CD4-positive, alpha-beta T cell (primary cell): ENCODE measurements at places on chromosomes 1 and 21. TPM values are rescaled to one million over a fixed set of nuclear protein-coding genes. Genes with fewer than 3 reads are reported as not detected.

ITLN2 gene
- not detected for total RNA-seq

DNA sequence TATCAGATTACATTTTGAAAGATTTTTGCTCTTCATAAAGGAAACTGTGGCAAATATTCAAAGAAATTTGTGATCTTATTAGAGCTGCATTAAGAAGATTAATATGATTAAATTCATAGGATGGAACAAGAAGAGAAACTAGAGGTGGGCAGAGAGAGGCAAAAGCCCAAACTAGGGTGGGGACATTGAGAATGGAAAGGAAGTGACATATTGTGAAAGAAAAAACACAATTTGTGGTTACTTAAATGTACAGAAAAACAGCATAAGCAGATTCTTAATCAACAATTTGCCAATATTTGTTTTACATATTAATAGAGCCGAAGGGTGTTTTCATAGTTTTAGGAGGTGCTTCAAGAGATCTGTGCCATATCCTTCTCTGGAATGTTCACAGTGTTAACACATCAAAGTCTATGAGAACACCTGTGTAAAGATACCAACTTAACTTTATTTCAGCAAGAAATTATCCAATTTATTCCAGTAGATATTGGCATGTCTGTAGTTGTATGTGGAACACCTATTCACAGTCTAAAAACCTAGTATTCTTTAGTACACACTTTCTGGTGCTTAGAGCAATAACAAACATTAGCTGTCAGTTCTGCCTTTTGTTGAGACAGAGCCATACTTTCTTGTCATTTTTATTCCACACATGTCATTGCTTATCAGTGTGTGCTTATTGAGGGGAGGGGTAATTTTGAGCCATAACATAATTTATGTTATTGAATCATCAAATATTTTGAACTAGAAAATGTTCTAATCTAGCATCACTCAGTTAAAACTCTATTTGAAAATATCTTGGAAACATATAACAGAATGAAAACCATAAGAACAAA is 401.5 kb downstream of the PTPRC start:
- no peak for DNase-seq

SLC1A7 gene
- total RNA-seq, result not detected

GRCh38 chr1:207186503-207186902 is 82.5 kb downstream of the C4BPA start:
- DNase-seq, result no peak

DNA sequence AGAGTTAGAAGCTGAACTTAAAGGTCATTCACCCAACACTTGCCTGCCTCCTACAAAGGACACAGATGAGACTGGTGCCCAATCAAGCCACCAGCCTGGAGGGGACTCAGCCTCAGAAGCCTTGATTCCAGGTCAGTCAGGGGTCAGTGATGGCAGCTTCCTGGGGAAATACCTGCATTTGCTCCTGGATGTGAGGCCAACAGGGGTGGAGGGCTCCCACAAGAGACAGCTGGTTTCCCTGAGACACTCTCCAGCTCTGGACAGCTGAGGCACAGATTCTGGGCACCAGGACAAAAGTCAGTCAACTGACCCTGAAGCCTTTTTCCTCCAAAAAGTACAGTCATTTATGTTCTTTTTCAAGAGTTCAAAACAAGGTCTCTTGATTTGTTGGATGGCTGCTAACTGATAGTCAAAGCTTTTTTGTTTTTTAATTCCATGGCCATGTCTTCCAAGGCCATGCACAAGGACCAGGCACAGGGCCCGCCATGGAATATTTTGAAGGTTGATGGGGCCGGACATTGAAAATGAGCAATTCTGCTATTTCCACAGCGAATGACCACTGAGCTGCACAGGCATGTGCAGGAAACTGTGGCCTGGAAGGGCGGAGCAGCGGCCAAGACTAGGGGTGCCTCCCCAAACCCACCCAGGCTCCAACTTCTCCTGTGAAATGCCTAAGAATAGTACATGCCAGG is 1.8 kb downstream of the C2CD2 start:
- no peak for DNase-seq

GRCh38 chr1:231839999-231840398 is 213.4 kb downstream of the DISC1 start:
- no peak for DNase-seq

THEM5 gene
- total RNA-seq, result not detected

RAB7B gene
- 0.08 TPM for total RNA-seq

GRCh38 chr21:37219761-37220432 is 47.2 kb downstream of the VPS26C start:
- DNase-seq, result peak; percentile 61

- no peak for DNase-seq
Observed at GRCh38 chr1:18725231-18725895, 94.7 kb downstream of the PAX7 start.

- DNase-seq, result no peak
Observed at GRCh38 chr1:65179148-65179547, 31.1 kb downstream of the AK4 start.

DNA sequence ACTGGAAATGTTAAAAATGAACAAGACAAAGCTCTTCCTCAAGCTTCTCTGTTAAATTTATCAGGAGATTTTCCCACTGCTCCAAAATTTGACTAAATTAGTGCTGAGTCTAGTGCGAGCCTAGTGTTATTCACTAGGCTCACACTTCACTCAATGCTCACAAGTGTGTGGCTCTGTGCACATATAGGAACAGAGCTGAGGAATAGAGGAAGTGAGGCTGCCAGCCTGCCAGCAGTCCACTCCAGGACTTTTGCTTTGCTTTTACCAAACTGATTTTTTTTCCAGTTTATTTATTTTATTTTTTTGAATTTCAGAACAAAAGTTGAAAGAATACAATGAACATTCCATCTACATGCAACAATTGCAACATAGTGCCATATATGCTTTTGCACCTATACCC is 87.2 kb downstream of the VAV3 start:
- DNase-seq, result no peak

DNA sequence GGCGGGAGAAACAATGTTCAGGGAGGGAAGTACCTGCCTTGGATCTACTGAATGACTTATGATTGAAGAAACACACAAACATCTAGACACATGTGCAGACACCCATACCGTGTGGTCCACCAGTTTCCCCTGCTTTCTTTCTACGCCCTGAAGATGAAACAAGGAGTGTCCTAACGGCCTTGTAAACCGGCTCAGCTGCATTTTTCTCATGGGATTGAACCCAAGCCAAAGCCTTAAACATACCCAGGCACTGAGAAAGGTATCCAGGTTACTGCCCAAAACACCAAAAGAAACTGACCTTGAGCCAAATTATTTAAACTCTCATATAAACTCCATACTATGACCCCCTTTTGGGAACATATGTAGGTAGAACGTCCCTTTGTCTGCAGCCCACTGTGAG is 630.0 kb upstream of the RGS18 start:
- no peak for DNase-seq

AQP10 gene
- not detected for total RNA-seq

DNASE2B gene
- total RNA-seq, result not detected

- DNase-seq, result no peak
Observed at GRCh38 chr21:45579383-45580180, 37.3 kb upstream of the SLC19A1 start.

GRCh38 chr1:93107395-93107794 is 28.3 kb downstream of the MTF2 start:
- no peak for DNase-seq

DNA sequence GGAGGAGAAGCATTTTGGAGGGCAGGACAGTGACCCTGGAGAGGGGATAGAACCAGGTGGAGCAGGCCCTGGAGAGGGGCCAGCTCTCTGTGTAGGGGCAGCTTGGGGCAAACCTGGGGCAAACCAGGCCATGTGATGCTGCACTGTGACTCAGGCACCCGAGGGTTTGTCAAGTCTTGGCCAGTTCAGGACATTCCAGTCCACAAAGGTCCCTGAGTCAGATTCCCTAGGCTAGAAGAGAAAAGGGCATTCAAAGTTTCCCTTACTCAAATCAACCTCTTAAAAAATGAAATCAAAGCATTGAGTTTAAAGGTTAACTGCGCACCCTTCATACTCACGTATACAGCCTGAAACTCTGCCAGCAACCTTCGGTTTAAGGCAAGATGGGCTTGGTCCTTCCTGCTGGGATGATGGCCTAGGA is 25.2 kb upstream of the PLA2G2C start:
- no peak for DNase-seq

DNA sequence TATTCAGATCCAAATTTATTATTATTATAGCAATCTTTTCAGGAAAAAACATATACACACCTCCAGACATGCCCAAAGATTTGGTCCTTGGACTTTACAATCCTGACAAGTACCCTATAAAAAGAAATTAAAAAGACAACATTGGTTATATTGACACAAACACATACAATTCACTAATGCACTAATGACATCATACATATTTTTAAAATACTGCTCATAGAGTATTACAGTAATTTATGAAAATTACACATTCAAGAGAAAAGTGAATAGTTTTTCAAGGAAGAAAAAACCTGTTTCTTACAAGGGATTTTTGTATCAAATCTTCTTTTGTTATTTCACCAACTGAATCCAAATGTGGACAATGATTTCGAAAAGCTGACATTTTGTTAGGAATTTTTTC is 18.3 kb downstream of the USP33 start:
- DNase-seq, result no peak

- peak; percentile 61 for DNase-seq
Observed at GRCh38 chr1:154419620-154420571, 14.8 kb downstream of the IL6R start.

GRCh38 chr1:156418416-156419070 is 49.5 kb downstream of the RHBG start:
- DNase-seq, result no peak

KMO gene
- not detected for total RNA-seq

DNA sequence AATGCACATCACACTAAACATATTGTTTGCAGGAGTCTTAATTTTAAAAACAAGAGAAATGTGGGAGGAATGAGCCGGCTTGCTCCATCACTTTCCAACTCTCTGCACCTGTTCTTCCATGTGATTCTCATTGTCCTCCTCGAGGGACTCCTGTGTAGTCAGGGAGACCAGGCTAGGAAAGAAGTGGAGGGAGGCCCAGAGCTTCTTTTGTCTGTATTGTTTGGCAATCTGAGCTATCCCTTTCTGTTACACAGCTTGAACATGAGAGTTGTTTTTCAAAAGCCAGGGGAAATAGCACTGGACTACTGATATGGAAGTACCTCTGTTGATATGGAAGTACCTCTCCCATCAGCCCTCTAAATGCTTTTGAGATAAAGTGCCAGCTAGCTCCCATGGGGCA is 18.8 kb upstream of the LRRC8D start:
- DNase-seq, result no peak

UBL4B gene
- total RNA-seq, result not detected

GRCh38 chr1:170967042-170967910 is 31.9 kb downstream of the MROH9 start:
- peak; percentile 11 for DNase-seq

DNA sequence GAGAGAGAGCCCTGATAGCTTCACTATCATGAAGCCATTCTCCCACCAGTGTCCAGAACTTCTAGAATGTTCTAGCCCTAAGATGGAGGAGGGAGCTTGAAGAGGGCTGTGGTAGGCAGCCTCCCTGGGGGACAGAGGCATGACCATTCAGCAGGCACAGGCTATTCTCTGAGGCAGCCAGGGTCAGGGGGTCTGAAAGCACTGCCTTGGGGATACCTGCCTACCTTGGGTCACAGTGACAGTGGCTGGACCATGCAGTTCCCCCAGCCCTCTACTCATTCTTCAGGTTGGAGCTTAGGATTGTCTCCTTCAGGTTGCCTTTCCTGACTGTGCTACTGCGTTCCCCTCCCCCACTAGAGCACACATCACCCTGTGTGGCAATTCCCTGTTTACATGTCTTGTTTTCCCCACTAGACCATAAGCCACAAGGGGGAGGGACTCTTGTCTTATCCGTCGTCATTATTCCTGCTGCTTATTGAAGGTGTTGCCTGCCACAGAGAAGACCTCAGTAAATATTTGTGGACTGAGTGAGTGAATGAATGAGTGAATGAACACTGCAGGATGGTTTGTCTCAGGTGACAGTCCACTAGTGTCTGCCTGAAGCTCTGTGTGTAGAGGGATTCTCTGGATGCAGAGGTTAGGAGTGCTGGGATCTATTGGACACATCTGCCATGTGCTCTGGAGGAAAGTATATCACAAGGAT is 5.2 kb downstream of the ZDHHC18 start:
- peak; percentile 65 for DNase-seq

CR1L gene
- total RNA-seq, result not detected

PRAMEF13 gene
- total RNA-seq, result not detected

GRCh38 chr1:165869343-165869742 is 41.9 kb downstream of the UCK2 start:
- no peak for DNase-seq
